Activated naive CD4-positive, alpha-beta T cell treated with anti-CD3 and anti-CD28 coated beads, Interleukin-2, amount 10 ng/mL, durations not matched to agents 7 days and 5 days (primary cell): ENCODE measurements at places on chromosomes 2 and 18.

DNA sequence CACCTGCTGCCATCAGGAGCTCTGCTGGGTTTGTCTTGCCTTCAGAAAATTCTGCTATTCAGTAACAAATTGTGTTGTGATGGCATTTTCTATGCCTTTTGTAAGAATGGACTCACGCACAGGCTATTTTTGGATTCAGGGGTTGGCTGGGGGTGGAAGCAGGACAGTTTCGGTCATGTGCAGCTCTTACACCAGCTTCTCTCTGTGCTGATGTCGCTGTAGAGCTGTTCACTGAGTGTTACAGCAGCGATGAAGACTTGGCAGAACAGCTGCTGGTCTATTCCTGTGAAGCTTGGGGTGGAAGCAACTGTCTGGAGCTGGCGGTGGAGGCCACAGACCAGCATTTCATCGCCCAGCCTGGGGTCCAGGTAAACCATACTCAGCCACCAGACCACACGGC is 49.2 kb downstream of the TRPM8 start:
- no peak for DNase-seq

- DNase-seq = no peak
Measured at GRCh38 chr2:128036748-128037607, 9.1 kb upstream of the SAP130 start.

- DNase-seq = no peak
Measured at GRCh38 chr2:6671913-6672312, 193.8 kb downstream of the CMPK2 start.

DNA sequence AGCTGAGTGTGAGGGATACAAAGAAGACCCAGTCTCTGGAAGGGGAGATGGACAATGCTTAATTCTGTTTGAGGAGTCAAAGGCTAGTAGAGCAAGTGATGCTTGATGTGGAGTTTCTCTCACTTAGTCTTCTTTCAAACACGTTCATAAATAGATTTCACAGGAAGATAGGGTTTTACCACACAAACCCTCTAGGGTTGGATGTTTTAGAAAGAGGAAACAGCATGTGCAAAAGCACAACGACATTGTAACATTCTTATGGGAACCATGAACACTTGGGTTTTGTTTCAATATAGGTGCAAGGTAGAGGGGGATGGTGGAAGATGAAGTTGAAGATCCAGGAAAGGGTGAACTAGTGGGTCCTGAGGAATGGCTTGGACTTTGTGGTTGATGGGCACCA is 10.8 kb upstream of the EFEMP1 start:
- DNase-seq = no peak

DNA sequence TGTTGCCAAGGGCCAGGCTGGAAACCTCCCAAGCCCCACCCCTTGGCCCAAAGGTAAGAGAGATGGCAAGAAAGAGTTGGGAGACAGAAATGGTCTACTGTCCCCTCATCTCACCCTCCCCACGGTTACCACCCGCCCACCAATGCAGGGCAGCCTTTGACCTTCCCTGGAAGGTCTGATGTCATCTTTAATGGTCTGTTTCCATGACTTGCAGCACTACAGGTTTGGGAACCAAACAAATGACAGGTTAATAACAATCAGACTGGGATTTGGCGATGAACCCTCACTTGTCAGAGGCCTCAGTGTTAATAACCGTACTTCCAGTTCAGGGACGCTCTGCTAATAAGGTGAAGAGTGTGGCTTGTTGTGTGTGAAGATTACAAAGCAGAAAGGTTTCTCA is 70.4 kb downstream of the MRO start:
- DNase-seq = no peak

DNA sequence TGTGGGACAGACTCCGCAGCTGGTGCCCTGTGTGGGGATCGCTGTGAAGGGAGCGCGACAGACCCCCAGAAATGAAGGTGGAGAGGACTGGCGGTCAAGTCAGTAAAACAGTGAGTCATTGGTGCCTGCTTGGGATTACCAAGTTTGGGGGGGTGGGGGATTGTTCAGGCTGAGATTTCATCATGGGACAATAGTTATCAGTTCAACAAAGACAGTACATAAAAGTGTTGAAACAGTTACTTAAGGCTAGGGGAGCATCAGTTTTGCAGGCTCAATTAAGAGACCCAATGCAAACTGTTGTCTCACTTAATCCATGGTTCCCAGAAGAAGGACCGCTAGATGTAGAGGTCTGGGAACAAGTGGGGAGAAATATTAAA is 42.4 kb upstream of the PDK1 start:
- DNase-seq = no peak

DNA sequence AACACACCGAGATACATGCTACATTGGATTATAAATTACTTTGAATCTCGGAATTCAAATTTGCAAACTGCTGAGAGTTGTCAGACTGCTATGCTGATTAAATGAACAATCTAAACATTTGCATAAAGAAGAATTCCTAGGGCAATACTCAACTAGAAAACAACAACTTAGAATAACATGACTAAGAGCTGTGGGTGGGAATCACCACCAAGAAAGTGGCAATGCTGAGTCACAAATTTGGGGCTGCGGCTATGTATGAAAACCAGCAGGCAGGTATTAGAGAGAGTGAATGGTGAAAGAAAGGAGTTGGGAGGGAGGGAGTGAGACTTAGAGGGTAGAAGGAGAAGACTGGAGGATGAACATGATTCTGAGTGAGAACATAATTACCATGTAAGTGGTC is 559.5 kb downstream of the PIK3C3 start:
- no peak for DNase-seq

GRCh38 chr2:30113617-30114293 is 33.1 kb upstream of the YPEL5 start:
- no peak for DNase-seq

- peak; percentile 59 for DNase-seq
Measured at GRCh38 chr2:96143848-96144480, 1.3 kb downstream of the DUSP2 start.

GRCh38 chr2:29238497-29238896 is 123.3 kb downstream of the CLIP4 start:
- peak; percentile 21 for DNase-seq

- DNase-seq = no peak
Measured at GRCh38 chr18:54389143-54389505, 31.4 kb downstream of the C18orf54 start.

GRCh38 chr2:170928036-170928823 is 823 bp upstream of the GORASP2 start:
- no peak for DNase-seq

DNA sequence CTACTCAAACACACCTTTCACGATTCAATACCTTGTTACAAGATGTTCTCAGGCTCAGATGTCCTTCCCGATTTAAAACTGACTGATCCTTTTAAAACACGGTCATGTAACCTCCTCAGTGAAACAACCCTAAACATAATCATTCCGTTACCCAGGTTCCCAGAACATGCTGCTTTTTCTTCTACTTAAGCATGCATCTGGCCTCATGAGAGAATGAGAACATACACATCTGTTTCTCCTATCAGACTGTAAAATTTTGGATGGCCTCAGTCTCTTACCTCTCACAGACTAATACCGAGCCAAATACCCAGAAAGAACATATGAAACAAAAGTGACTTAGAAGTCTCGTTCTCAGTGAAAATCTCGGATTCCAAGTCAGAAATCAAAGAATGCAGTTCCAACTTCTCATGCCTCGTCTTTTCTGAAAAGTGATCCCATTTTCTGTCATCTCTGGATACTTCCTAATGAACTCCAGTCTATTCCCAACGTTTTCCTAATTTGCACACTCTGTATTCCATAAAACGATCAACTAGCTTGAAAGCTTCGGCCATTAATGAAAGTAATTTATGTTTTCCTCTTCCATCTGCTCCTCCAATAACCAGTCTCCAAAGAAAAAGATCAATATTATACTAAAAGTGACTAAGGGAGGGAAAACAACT is 919 bp downstream of the SF3B1 start:
- DNase-seq = no peak

DNA sequence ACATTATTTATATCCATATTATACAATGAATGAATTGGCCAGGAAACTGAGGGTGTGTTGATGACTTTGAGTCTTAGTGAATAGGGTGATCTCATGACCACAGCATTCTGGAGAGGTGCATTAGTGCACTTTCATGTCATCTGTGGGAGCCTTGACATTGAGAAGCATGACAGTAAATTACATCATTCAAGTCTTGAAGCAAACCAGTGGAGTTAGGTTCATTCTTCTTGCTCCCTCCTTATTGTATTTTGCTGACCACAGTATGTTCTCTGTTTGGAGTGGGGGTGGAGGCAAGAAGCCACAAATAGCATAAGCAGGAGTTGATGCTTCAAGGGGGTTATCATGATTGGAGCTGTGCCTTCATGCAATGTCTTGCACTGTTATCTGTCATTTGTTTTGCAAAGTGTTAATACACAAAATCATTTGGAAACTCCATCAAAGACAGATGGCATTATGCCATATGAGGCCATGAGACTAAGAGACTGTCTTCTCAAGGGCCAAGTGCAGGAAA is 680.2 kb downstream of the NYAP2 start:
- no peak for DNase-seq

GRCh38 chr2:160570376-160570775 is 76.8 kb upstream of the RBMS1 start:
- DNase-seq = no peak

- no peak for DNase-seq
Measured at GRCh38 chr2:65499216-65499615, 66.8 kb upstream of the SPRED2 start.
